ENCODE measurements at places on chromosomes 11 and 22.

- no peak for DNase-seq
These were observed 255.9 kb upstream of the POU2AF2 start for GRCh38 chr11:110989428-110990133.

DNA sequence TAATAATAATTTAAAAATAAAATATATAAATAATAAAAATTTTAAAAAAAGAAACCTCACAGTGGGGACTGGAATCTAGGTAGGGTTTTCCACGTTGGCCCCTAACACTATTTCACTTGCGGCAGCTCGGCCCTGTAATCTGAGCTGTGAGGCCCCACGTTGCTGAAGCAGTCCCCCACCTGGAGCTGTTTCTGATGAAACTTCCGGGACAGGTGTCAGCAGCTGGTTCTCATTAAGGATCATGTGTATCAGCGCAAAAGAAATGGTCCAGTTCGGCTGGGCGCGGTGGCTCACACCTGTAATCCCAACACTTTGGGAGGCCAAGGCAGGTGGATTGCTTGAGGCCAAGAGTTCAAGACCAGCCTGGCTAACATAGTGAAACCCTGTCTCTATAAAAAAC lies 17.3 kb downstream of the RHOD start:
- no peak for DNase-seq

GRCh38 chr11:131923309-131923708 lies 552.9 kb downstream of the NTM start:
- DNase-seq, result no peak

DNA sequence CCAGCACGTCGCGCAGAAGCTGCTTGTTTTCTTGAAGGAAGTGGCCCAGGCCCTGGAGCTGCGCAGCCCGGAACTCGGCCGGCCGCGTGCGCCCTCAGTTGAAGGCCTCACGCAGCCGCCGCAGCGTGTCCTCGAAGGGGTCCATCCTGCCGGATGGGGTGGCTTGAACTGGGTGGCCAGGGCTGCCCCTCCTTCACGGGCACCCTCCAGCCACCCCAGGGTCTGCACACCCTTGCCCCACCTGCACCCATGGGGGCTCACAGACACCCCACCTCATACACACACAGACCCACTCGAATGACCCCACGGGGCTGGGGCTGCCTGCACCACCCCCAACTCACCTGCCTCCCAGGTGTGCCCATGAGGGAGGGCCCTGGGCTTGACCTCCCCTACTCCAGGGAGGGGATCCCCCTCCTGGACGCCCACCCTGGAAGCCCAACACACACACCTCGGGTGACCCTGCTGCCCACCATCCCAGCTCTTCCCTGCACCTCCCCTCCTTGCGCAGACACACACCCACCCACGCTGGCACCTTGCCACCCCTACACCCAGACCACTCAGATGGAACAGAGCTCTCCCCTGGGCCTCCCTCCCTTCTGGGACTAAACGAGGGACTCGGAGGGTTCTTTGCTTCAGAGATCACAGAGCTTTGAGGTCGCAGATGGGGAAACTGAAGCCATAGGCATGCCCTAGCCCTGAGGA lies 6.8 kb downstream of the ALDH3B2 start:
- DNase-seq, result no peak

DNA sequence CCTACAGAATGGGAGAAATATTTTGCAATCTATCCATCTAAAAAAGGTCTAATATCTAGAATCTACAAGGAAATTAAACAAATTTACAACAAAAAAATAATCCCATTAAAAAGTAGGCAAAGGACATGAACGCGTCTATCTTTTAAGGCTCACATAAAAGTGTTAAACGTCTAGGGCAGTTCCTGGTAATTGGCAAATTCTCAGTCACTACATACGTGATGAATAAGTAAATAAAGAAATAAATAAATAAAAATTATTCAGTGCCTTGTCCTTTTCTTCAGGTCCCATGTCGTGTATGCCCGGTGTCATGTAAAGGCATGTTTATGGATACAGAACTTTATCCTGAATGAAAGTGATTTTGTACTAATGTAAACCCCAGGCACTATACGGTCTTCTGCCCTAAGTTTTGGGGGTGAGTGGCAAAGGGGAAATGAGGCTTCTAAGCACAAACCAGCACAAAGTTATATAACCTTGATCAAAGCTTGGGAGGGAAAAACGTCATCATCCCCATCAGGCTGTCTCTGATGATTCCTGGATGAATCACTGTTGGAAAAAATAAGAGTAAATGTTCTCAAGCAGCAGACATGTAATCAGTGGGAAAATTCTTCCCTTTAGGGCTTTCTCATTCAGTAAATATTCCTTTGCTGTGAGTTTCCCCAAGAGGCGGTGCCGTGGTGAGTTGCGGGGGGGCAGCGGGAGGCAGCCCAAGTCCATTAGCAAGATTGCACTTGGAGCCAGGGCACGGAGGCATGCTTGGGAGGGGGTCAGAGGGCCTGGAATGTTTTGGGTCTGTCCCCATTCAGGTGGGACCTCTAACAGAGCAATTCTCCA lies 30.4 kb upstream of the MICAL2 start:
- DNase-seq, result peak; percentile 88

GRCh38 chr11:47797633-47798032 lies 30.5 kb upstream of the FNBP4 start:
- DNase-seq, result peak; percentile 9

- DNase-seq, result no peak
These were observed 8.2 kb downstream of the CAVIN3 start for GRCh38 chr11:6312106-6312505.

GRCh38 chr11:27456140-27456794 lies 16.3 kb downstream of the LGR4 start:
- DNase-seq, result no peak

DNA sequence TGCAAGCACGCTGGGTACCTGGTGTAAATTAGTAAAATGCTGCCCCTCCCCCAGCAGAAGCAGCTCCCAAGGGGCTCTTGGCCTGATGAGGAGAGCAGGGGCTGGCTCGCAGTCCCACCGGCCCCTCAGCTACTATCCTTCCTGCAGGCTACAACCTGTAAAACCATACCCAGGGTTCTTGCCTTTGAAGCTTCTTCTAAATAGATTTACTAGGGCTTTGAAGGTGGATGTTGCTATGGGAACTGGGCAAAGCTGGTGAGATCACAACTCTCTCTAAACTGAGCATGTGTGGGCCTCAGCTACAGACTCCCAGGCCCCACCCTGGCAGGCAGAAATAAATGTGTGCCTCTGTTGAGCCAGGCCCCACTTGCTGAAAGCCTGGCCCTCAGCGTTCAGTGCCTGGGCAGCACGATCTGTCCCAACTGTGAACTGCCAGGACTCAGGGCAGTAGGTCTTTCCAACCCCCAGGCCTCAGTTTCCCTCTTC lies 18.5 kb downstream of the CD5 start:
- no peak for DNase-seq

DNA sequence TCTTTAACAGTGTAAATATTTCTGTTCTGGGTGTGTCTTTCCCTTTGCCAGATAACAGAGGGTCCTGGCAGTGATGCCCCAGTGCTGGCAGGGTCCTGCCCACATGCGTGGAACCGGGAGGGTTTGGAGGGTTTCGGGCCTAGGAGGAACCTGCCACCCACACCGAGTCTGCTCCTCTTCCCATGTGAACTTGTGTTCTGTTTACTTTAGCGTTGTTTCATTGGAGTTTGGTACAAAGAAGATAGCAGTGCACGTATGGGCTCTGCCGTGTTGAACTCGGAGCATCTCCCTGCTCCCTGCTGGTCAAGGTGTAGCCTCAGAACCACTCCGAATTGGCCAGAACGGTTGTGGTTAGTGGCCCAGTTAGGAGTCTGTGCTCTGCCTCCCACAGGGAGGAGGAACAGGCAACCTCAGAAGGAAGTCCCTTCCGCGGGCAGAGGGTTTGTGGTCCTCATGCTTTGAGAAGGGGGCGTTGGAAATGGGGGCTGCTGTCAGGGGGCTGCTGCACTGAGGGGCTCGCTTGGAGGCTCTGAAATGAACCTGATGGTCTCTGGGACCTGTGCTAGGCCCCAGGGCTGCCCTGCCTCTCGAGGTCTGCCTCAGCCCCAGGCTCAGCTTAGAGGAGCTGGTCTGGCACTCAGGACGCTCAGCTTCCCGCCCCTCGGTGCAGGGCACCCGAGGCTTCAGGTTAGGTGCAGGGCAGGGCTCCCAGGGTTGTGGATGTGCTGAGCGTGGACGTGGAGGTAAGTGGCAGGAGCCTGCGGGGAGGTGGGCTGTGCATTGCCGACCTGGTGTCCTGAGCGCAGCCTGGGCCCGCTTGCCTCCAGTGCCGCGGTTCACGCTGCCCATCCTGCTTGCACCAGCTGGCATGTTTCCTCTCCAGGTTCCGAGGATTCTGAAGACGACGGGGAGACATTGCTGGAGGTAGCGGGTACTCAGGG lies 10.4 kb downstream of the PHRF1 start:
- DNase-seq, result no peak

- DNase-seq, result no peak
These were observed 41.5 kb downstream of the TRMU start for GRCh38 chr22:46376908-46377524.

GRCh38 chr22:37981282-37982011 lies 2.9 kb downstream of the SOX10 start:
- no peak for DNase-seq

- DNase-seq, result no peak
These were observed 263.4 kb upstream of the DDI1 start for GRCh38 chr11:103773059-103773458.

- no peak for DNase-seq
These were observed 324.0 kb downstream of the RAB38 start for GRCh38 chr11:87851234-87851633.

GRCh38 chr11:35553021-35553420 lies 27.6 kb upstream of the PAMR1 start:
- DNase-seq, result no peak
